ENCODE measurements at places on chromosomes 1 and 21. TPM values are rescaled to one million over a fixed set of nuclear protein-coding genes. Genes with fewer than 3 reads are reported as not detected.

GRCh38 chr1:156421062-156421938 is 52.3 kb downstream of the RHBG start:
- peaks cover 23% of the 10 kb centered on the region for H3K4me1 ChIP-seq
- H3K27ac ChIP-seq, result no peak overlapping the region
- no peaks in the 10 kb centered on the region for H3K36me3 ChIP-seq
- DNase-seq, result peak; percentile 72
- H3K27me3 ChIP-seq, result peaks cover 22% of the 10 kb centered on the region

DNA sequence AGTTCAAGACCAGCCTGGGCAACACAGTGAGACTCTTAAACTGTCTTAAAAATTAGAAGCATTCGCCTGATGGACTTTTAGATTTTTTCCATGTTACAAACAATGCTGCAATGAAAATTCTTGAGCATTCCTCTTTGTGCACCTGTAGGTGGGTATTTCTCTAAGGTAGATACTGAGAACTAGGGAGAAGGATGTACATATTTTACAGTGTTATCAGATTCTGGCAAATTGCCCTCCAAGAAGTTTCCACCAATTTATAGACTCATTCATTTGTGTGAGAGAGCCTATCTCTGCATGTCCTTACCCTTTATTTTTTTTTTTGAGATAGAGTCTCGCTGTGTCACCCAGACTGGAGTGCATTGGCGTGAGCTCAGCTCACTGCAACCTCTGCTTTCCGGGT is 12.3 kb upstream of the LEFTY2 start:
- H3K4me3 ChIP-seq, result no peak overlapping the region
- no peaks in the 10 kb centered on the region for H3K36me3 ChIP-seq
- H3K27ac ChIP-seq, result no peak overlapping the region
- no peak for DNase-seq

- no peaks in the 10 kb centered on the region for H3K36me3 ChIP-seq
- H3K4me1 ChIP-seq, result no peaks in the 10 kb centered on the region
- no peak for DNase-seq
- H3K4me3 ChIP-seq, result no peak overlapping the region
- no peaks in the 10 kb centered on the region for H3K27me3 ChIP-seq
- no peak overlapping the region for H3K27ac ChIP-seq
These were observed 96.4 kb downstream of the RUNX1 start for GRCh38 chr21:34952701-34953100.

- H3K4me3 ChIP-seq, result no peak overlapping the region
- no peak overlapping the region for H3K27ac ChIP-seq
- H3K36me3 ChIP-seq, result no peaks in the 10 kb centered on the region
- no peaks in the 10 kb centered on the region for H3K27me3 ChIP-seq
These were observed 81.7 kb upstream of the ADAM30 start for GRCh38 chr1:119978018-119978505.

DNA sequence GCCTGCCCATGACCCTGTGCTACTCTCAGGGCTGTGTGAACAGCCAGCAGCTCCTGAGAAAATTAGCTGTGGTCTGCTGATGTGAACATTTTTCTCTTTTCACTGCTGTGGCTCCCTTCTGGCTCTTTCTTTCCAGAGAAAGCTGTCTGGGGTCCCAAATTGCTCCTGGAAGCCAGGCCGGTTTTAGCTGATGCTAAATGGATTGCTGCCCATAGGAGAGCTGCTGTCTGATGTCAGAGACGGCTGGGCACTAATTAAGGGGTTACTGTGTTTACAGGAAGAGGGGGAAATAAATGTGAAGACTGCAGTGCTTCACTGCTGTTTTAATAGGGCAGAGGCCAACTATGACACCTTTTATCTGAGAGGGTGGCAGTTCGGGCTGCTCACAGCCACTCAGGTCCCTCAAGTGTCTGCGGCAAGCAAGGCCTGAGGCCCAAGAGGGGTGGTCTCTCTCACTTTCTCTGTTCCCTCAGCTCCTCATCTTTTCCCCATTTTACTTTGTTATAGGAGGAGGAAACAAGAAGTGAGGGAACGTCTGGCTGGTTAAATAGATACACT is 106.0 kb upstream of the GNG12 start:
- no peak overlapping the region for H3K27ac ChIP-seq
- no peaks in the 10 kb centered on the region for H3K36me3 ChIP-seq
- DNase-seq, result no peak
- H3K4me1 ChIP-seq, result no peaks in the 10 kb centered on the region

DNA sequence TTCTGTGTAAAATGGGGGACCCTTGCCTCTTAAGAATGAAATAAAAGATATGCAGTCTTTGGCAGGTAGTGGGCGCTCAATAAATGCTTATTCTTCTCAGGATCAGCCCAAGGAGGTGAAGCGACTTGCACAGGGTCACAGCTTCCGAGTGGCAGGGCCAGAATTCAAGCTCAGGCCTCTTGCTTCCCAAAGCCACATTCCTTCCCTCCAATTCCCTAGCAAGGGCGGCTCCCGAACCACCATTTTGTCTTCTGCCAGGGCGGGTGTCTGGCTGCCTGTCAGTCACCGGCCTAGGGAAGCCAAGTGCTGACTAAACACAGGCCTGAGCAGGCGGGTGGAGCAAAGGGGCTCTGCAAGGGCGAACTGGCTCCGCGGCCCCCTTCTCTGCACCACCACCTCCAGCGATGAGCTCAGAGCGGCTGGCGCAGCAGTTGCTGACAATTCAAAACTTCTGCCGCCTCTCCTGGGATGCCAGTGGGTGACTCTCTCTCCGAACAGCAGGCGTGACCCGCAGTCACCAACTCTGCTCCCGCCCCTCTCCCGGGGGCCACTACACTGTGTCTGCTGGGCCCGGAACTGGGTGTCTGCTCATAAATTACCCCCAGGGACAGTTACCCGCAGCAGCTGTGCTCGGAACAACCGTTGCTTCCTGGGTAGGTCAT is 10.8 kb downstream of the GPR3 start:
- peaks cover 23% of the 10 kb centered on the region for H3K4me1 ChIP-seq
- H3K27me3 ChIP-seq, result no peaks in the 10 kb centered on the region
- no peak overlapping the region for H3K4me3 ChIP-seq
- peak overlapping the region; percentile 81 for H3K27ac ChIP-seq
- H3K36me3 ChIP-seq, result no peaks in the 10 kb centered on the region

GRCh38 chr1:9315411-9316079 is 22.9 kb downstream of the SPSB1 start:
- DNase-seq, result no peak
- H3K4me1 ChIP-seq, result peaks cover 55% of the 10 kb centered on the region
- H3K4me3 ChIP-seq, result no peak overlapping the region
- H3K27me3 ChIP-seq, result no peaks in the 10 kb centered on the region
- no peaks in the 10 kb centered on the region for H3K36me3 ChIP-seq
- H3K27ac ChIP-seq, result peak overlapping the region; percentile 22

DNA sequence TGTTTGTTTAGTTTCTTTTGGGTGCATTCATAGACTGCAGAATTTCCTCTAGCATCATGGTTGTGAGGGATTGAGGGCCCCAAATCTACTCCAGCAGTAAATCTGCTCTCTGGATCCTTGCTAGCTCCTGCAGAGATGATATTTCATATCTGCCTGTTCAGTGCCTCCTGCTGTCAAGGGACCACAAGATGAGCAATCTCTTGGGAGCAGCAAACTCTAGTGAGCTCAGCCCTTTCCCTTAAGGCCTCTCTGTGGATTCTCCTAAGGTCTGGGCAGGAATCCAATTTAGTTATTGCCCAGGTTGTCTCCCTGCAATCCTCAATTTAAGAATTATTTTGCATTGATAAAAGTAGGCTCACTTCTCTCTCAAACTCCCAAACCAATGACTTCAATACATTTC is 76.9 kb downstream of the RGS18 start:
- H3K36me3 ChIP-seq, result no peaks in the 10 kb centered on the region
- no peaks in the 10 kb centered on the region for H3K4me1 ChIP-seq
- DNase-seq, result no peak
- H3K27me3 ChIP-seq, result no peaks in the 10 kb centered on the region

DNA sequence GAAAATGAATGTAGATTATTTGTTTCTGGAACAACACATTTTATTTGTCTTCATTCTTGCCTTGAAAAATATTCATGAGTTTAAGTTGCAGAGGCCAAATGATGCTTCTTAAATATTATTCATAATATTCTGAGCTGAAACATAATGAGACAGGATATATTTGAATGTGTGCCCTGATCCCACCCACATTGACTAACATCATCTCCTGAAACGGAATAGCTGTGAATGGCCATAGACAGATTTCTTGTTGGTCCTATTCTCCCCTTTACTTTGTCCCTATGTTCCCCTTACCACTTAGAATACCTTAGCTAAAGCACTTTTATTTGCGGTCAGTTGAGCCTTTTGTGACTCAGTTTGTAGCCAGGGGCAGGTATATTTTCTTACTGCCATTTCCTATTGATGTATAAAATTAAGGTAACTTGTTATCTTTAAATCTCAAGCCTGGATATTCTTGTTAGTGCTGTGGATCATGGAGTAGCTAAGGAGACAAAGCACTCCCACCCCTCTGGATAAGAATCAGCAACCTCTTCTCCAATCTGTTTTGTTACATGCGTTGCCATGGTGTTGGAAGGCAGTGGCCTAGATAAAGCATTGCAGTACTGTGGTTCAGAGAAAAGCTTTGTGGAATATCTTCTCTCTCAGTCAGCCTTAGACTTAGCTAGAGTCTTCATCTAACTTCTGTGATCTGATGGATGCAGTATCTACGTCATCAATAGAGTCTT is 478.5 kb upstream of the DEPDC1 start:
- H3K36me3 ChIP-seq, result no peaks in the 10 kb centered on the region
- peak overlapping the region; percentile 36 for H3K27ac ChIP-seq
- no peak overlapping the region for H3K4me3 ChIP-seq
- no peaks in the 10 kb centered on the region for H3K27me3 ChIP-seq
- DNase-seq, result no peak
- H3K4me1 ChIP-seq, result no peaks in the 10 kb centered on the region

DNA sequence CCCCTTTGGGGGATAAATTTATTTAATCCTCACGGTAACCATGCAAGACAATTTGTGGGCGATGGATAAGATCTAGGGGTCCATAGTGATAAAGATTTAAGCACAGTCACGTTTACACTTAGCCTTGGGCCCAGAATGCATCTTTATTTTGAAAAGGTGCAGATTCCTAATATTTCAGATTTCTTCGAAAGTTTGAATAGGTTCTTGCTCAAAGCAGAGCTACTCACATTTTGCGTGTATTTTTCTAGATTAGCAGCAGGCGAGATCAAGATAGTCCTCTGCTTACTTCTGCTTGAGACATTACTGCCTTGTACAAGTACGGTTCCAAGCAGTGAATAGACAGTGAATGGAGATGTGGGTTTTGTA is 647 bp downstream of the TSEN15 start:
- H3K27me3 ChIP-seq, result no peaks in the 10 kb centered on the region
- peaks cover 4% of the 10 kb centered on the region for H3K4me1 ChIP-seq
- peak overlapping the region; percentile 74 for H3K4me3 ChIP-seq
- DNase-seq, result no peak
- H3K36me3 ChIP-seq, result no peaks in the 10 kb centered on the region

DNA sequence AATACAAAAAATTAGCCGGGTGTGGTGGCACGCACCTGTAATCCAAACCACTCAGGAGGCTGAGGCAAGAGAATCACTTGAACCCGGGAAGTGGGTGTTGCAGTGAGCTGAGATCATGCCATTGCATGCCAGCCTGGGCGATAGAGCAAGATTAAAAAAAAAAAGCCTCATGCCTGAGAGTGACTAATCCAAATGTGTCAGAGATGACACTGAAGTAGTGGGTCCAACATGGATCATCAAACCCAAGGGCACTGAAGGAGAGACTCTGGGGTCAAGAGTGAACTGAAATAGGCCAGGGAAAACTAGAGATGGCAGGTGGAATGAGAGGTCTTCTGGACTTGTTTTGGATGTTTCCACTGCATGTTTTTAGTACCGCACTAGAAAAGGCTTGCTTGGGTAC is 10.2 kb upstream of the CACHD1 start:
- no peak for DNase-seq
- H3K4me3 ChIP-seq, result no peak overlapping the region
- H3K27me3 ChIP-seq, result no peaks in the 10 kb centered on the region
- H3K36me3 ChIP-seq, result no peaks in the 10 kb centered on the region

- no peaks in the 10 kb centered on the region for H3K27me3 ChIP-seq
- H3K4me1 ChIP-seq, result no peaks in the 10 kb centered on the region
- H3K27ac ChIP-seq, result no peak overlapping the region
- no peak overlapping the region for H3K4me3 ChIP-seq
- H3K36me3 ChIP-seq, result no peaks in the 10 kb centered on the region
These were observed 60.4 kb upstream of the C1orf53 start for GRCh38 chr1:197841883-197842553.

The PIK3CD gene
- 9.7 TPM for total RNA-seq

The HPDL gene
- 1.4 TPM for total RNA-seq

The CATSPERE gene
- total RNA-seq, result 16.8 TPM

The ARTN gene
- not detected for total RNA-seq

The MAP10 gene
- 3.8 TPM for total RNA-seq

The CR1L gene
- total RNA-seq, result not detected

The MYOG gene
- total RNA-seq, result not detected

The RPTN gene
- total RNA-seq, result not detected

The CRP gene
- total RNA-seq, result not detected

The SPRR3 gene
- not detected for total RNA-seq

The SNX7 gene
- total RNA-seq, result 30.6 TPM

The BEND5 gene
- total RNA-seq, result 6.4 TPM

The LMOD1 gene
- 38.9 TPM for total RNA-seq
